ENCODE measurements at places on chromosomes 6 and 20.

- DNase-seq: no peak
These were observed 72.1 kb downstream of the AFDN start for GRCh38 chr6:167898673-167899311.

DNA sequence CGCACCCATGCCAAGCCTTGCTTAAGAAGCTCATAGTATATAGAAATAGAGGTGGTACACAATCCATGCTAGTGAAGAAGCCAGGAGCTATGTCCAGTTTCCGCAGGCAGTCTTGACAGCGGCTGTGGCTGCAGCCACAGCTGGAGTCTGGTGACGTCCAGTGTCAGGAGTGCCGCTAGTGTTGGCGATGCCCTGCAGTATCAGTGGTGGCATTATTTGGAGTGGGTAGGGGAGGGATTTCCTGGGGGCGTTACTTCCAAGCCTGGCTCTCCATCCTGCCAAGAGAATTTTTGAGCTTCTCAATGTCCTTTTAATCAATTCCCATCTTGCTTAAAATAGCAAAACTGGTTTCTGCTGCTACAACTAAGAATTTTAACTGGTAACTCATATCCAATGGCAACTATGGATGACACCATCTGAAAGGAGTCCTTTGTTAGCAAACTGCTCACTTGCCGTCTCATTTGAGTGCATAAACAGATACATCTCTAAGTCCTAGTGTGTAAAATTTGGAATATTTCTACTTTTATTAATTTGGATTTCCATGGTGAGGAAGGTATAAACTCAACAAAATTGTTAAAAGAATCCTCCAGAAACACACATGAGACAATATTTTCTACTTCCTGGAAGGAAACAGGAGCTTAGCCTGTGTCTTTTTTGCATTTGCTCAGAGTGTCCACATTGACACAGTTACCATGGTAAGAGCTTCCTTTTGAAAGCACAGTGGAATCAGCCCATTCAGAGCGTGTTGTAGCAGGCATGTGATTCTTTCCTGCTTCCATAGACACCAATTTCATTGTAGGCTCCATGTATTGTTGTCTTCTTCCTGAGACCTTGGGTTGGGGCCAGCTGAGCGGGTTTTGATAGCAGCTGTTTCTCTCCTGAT lies 44.6 kb upstream of the PXDC1 start:
- no peak for DNase-seq

DNA sequence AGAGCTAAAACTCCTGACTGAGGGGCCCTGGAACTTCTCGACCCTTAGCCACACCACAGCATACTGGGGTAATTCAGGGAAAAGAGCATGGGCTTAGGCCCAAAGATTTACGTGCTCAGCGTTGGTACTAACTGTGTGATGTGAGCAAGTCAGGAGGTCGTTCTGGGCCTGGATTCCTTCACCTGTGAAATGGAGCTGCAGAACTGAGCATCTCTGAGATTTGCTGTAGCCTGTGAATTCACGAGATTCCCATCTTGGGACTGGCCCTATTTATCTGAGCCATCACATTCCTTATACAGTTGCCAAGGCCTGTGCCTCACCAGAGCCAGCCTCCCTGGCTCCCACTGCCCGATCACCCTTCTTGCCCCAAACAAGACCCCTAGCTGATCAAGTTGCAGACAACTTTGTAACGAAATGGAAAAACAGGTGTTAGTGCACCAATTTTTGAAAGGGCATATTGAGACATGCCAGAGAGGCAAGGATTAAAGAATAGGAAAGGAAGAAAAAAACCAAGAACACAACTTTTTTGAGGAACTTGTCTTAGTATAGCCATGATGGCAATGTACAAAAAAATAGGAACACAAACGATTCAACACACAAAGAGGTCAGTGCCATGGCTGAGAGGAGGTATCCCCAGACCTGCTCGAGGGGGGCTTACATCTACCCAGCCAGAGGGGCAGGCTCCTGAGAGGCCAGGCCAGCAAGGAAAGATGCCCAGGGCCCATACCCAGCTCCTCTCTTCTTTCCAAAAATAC lies 323.0 kb upstream of the JARID2 start:
- no peak for DNase-seq

DNA sequence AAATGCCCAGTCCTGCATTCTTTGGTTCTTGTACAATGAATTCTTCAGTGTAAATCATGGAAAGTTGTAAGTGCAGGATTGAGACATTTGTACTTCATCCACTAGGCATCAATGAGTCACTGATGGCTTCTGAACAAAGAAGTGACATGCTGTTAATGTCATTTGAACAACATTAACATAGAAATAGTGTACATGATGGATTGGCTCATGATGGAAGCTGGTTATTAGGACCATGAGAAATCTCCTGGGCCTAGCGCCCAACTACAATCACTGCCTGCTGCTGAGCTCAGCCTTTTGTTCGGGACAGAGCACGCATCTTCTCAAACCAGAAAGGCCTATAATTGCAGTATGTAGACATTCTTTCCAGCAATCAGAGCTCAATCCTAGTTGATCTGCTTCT lies 316.8 kb upstream of the TSHZ2 start:
- DNase-seq: no peak

DNA sequence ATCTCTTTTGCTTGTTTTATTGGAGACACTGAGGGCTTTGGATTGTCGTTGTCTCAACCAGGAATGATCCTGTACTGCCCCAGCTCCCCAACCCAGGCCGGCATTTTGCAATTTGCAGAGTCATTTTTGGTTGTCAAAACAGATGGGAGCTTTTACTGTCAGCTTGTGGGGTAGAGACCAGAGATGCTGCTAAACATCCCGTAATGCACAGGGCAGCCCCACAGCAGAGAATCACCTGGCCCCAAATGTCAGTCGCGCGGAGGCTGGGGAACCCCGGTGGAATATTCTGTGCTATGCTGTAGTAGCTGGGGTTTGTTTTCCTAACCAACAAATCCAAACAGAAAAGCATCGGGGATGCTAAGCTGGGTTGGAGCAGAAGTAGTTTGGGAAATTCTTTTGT lies 99.7 kb downstream of the TSHZ2 start:
- DNase-seq: no peak

DNA sequence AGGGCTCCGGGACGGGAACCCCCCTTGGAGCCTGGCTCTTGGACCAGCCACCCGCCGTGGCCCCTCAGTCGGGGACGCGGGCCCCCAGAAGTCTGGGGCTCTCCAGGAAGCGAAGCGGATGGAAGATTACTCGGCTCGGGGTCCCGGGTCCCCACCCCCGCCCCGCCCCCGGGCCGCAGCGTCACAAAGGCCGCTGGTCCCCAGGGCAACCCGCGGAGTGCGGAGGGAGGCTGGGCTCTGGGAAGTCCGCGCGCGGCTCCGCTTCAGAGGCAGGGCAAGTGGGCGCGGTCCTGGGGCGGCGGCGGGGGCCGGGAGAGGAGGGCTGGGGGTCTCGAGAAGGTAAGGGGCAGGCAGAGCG lies at the start of gene FNDC11:
Gene FNDC11 (plus strand): TSS at position 227 of the 358 bp plus-strand sequence. CDS start 1,505 bp downstream, outside the sequence.
- no peak for DNase-seq

DNA sequence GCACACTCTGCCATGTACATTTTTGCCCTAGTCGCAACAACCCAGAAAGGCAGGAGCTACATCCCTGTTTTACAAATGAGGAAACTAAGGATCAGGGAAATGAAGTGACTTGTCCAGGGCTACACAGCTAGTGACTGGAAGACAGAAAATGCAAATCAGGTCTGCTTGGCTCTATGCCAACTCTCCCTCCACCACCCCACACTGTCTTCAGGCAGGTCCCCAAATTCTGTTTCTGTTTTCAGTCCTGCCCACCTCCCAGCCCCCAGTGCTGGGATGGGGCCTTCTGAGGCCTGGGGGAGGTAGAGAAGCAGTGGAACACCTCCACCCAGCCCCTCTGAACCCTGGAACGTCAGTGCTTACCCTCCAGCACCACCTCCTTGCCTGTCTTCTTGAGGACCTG lies 5.1 kb downstream of the SNTA1 start:
- no peak for DNase-seq

DNA sequence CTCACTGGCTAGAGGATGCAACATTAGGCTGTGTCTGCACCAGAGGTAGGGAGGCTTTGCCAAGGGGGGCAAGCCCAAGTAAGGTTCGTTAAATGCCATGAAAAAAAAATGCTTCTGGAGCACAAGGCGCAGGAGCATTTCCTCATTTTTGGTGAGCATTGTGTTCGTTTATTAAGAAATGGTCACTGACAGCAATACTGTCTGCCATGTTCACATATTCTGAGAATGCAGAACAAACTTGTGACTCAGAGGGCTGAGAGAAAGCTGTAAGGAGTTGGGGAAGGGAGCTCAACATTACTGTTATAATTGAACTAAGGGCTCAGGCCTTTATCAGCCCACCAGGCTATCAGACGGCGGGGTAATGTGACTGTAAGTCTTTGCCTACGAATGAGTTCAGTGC lies 465.4 kb upstream of the BTBD3 start:
- DNase-seq: no peak

DNA sequence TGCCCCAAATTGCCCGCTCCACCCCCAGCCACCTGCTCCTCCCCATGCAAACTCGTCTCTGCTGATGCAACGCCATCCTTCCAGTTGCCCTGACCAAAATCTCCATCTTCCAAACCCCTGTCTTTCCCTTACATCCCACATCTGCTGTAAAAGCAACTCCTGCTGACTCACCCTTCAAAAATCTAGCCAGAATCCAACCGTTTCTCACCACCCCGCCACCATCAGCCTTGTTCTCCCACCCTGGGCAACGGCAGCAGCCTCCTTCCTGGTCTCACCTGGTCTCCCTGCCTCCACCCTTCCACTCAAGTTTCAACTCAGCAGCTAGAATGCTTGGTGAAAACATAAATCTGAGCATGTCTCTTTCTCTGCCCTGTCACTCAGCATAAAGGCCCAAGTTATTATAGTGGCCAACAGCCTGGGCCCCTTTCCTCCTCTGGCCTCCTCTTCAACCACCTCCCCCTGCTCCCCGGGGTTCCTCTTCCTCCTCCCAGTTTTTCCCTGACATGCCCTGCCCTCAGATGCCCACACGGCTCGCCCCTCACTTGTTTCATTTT lies 7.2 kb upstream of the SYNJ2 start:
- DNase-seq: no peak

DNA sequence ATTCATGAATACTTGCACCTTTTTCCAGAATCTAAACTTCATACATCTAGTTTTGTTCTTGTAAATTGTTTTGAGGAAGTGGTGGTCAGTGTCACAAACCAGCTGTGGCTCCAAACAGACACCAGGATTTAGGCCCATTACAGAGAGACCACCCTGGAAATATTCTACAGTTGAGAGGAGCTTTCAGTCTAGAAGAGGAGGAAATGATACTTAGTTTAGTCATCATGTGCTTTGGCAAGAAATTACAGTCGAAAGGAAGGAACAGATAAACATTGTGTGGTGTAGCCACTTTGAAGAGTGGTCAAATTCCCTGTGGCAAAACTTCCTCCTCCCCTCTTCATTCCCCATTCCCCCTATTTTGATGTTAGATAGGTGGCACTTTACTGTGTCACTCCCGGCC lies 15.7 kb downstream of the DCBLD1 start:
- no peak for DNase-seq

DNA sequence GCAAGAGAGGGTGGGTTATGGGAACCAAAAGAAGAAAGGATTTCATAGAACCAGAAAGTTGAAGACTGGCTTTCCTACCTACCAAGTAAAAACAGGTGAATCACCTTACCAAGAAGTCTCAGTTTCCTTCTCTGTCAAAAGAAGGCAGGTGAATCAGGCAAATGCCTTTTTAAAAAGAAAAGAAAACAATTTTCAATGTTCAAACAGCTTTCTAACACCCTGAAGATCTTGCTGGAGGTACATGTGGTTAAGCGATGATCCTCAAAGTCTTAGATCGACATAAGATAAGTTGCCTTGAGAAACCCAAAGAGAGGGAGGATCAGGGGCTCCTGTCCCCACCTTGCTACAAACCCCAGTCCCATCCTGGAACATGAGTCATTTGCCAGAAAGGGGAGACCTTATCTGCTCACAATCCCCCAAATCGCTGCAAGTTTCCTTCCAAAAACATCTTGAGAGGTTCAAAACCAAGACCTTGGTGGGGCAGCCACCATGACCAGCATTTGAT lies 71.6 kb downstream of the NFATC2 start:
- DNase-seq: no peak

DNA sequence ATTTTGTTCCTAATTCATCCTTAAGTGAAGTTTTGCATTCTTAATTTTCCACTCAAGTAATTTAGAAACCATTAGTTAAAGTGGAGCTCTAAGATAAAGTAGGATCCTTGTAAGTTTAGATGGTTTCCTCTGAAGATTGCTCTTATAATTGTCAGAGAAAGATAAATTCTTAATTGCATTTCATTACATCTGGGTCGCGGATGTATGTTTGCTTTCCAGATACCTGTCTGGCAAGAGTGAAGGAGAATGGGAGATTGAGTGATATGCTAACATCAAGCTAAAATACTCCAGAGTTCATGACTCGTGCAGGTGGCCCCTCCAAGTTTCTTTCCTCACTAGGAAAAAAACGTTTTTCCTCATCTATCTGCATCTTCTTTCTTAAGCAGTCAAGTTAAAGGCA lies 361.8 kb downstream of the DOK5 start:
- no peak for DNase-seq

DNA sequence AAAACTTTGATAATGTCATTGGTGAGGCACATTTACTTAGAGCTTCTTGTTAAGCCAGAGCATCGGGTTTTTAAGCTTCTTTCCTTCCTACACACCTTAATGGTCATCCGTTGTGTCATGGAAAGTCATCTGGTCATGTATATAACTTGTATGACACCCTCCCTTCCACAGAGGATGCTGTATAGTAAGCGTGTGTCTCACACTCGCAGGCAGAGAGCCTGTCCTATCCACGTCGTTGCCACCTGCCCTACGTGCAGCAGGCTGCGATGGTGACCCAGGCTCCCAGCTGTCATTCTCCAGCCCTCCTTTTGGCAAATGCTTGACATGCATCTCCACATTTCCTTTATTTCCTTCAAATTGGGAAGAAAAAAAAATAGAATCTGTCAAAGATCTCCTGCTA lies 85.6 kb downstream of the MYB start:
- no peak for DNase-seq

GRCh38 chr6:169190144-169190584 lies 63.5 kb downstream of the THBS2 start:
- no peak for DNase-seq

GRCh38 chr6:89269981-89270380 lies 45.1 kb downstream of the GABRR2 start:
- DNase-seq: no peak

GRCh38 chr20:35145141-35145564 lies 2.0 kb downstream of the EDEM2 start:
- no peak for DNase-seq

GRCh38 chr6:37110500-37111461 lies 59.2 kb upstream of the PIM1 start:
- peak; percentile 81 for DNase-seq

- DNase-seq: no peak
These were observed 99.2 kb downstream of the MCHR2 start for GRCh38 chr6:99894815-99895214.

- no peak for DNase-seq
These were observed 256.7 kb upstream of the RAB32 start for GRCh38 chr6:146286961-146287360.

GRCh38 chr6:84517741-84518530 lies 246.5 kb downstream of the TBX18 start:
- DNase-seq: no peak

- DNase-seq: no peak
These were observed 16.3 kb upstream of the VEGFA start for GRCh38 chr6:43753570-43754183.

- DNase-seq: no peak
These were observed 14.9 kb downstream of the WTAP start for GRCh38 chr6:159742165-159742564.
